SK-N-DZ (cell line): ENCODE measurements at places on chromosomes 1 and 21.

- DNase-seq: no peak
Measured at GRCh38 chr1:3419415-3420204, 34.9 kb upstream of the ARHGEF16 start.

GRCh38 chr1:82920418-82921248, 1078.3 kb downstream of the TTLL7 start:
- DNase-seq: no peak

- DNase-seq: no peak
Measured at GRCh38 chr1:26132128-26132833, 20.7 kb downstream of the PDIK1L start.

DNA sequence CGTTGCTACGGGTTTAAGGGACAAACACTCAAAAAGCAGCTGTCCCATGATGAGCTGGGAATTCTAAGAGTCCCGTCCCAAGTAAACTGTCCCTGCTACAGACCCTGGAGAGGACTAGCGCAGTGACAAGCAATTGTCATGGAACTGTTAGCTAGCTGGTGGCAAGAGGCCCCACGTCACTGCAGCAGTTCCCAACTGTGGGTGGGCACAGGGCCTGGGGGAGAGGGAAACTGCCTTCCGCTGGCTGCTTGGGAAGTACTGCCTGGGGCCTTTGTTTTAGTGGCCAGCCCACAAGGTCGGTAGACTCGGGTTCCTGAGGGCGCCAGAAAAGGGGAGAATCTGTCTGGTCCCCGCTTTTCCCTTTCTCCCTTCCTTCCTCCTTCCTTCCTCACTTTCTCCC, 97.4 kb downstream of the LACTBL1 start:
- DNase-seq: no peak

DNA sequence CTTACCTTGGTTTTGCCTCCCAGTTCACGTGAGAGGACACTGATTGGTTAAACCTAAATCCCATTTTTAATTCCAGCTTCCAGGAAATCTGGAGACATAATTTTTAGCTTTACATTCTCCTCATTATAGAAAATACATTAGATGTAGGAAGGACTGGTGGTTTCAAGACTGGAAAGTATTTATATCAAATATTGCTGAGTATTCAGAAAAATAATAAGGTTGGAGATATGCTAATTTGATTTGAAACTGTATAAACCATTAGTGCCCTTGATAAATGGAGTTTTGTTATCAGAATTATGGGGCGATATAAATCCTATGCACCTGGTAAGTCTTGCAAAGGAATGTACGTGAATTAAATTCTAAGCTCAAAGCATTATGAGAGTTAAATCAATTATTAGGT, 218.0 kb upstream of the ADGRL4 start:
- no peak for DNase-seq

DNA sequence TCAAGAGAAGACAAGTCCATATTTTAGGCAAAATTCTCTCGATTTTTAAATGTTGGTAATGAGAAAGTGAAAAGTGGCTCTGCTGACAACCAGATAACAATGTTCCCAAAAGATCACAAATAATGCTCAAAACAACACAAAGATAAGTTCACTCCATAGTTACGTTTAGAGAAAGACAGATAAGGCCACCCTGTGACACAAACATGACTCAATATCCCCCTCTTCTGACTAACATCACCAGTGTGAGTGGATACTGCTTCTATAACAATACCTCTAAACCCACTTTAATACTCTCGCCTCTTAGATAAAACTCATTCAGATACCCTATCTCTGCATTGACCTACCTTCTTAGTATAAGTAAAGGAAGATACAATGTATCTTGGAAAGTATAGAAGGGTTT, 51.2 kb upstream of the RGS7 start:
- DNase-seq: peak; percentile 43

DNA sequence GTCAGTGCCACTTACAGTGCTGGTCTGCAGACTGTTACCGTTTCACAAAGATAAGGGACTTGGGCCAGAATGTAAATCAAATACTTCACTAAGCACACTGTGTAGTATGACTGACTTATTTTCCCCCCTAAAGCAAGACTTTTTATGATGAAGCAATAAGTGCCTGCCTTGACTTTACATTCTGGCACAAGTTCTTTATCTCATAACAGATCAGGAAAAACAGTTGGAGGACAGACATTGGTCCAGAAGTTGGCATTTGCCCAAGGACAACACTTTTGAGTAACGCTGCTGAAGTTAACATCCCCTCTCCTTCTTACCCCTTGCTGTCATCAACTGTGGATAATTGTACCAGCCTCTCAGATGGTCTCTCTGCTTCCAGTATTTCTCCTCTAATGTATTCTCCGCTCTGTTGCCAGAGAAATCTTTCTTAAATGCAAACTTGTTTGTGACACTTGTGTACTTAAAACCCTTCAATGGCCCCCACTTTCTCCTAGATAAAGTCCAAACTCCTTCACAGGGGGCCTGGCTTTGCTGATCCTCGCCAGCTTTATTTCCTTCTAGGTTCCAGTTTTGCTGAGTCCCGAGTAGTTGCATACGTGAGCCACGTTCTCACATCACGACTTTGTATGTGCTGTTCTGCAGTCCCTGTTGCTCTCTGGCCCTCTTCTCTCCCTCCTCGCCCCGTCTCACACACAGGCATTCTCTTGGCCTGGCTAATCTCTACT, 45.7 kb downstream of the S1PR1 start:
- DNase-seq: no peak

DNA sequence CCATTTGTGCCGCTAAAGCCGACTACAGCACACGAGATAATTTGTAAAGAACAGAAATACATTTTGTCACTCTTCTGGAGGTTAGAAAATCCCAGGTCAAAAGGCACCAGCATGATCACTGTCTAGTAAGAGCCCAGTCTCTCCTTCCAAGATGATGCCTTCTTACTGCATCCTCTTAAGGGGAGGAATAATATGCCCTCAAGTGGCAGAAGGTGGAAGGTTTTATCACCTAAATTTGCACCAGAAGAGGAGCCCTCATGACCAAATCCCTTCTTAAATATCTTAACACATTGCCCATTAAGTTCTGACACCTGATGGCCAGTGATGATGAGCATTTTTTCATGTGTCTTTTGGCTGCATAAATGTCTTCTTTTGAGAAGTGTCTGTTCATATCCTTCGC, 326.7 kb upstream of the RGS18 start:
- peak; percentile 12 for DNase-seq

DNA sequence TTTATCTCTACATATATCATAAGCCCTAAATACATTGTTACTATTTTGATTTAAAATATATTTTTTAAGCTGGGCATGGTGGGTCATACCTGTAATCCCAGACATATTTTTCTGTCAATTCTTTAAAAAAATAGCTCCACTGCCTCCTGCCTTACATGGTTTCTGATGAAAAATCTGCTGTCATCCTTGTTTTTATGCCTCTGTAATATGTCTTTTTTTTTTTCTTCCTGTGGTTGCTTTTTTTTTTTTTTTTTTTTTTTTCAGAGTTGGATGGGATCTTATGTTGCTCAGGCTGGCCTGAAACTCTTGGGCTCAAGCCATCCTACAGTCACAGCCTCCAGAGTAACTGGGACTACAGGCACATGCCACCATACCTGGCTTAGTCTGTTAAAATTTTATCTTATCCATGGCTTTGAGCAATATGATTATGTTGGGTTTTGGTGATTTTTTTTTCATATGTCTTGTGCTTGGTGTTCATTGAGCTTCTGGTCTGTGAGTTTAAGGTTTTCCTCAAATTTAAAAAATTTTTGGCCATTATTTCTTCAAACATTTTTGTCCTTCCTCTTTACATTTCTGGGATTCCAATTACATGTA, 12.4 kb upstream of the EDARADD start:
- DNase-seq: no peak

DNA sequence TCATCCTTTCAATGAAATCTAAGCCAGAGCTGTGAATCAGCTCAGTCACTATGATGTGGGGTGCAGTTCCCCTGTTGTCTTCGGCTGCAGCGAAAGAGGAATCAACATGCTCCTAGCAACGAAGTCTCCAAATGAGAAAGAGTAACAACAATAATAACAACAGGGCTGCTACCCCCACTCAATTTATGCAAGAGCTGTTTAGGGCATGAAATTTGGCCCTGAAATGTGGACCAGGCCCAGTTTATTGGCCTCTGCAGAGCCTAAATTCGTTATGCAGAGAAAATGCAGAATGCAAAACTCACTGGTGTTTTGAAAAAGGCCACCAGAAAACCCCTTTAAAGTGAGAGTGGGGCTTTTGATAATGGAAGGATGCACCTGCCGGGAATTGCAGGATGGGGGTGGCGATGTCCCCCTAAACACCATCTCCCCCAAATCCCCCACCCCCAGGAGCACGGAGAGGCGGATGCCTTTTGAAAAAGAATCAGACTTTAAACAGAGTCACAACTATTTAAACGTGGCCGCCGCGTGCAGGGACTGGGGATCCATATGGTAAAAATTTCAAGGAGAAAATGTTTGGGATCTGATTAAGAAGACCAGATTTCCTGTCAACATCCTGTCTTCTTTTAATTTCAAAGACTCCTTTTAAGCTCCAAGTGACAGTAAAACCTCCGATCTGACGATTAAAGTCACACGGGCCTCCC, 1.9 kb downstream of the RUNX3 start:
- DNase-seq: no peak

DNA sequence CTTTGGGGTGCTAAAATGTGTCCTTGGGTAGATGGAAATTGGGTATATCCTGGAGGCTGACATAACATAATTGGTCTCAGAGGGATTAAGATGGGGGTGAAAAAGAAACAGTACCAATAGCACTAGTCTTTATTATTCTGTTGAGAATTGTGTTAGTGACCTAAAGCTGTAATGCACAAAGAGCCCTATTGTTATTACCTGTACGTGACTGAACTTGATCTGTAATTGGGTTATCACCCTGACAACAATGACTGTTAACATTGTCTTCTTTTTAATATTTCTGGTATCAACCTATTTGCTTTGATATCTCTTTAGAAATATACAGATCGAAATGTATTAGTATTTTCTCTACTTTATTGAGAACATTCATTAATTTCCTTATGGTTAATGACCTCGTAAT, 147.6 kb downstream of the NEK7 start:
- DNase-seq: no peak

- DNase-seq: no peak
Measured at GRCh38 chr1:104136621-104137020, 386.9 kb downstream of the AMY1C start.

- DNase-seq: no peak
Measured at GRCh38 chr1:230248016-230248888, 177.9 kb downstream of the PGBD5 start.

GRCh38 chr1:173454966-173455524, 22.1 kb upstream of the PRDX6 start:
- no peak for DNase-seq

DNA sequence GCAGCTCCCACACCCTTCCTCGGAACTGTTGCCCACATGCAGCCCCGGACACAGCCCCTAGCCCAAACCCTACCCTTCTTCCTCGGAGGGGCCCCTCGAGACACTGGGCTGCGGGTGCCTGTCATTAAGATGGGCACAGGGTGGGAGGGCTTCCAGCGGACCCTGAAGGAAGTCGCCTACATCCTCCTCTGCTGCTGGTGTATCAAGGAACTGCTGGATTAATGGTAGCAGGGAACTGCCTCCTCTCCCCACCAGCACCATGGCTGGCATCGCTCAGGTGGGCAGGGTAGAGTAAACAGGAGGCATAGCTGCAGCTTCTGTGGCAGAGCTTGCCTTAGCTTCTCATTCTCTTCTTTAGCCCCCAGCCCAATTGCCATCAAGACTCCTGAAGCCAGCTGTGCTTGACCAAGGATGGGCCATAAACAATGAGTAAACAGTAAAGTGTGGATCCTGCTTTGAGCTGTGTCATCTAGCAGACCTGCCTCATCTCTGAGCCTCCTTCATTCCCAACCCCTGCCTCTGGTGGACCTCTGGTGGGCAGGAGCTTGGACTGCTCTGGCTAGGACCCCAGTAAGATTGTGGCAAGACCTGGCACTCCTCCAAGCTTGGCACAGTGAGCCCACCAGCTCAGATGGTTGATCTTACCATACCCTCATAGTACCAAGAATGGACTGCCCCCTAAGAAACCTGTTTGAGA, at the start of gene LENEP:
Gene LENEP (plus strand): TSS at position 15 of the 697 bp plus-strand sequence. CDS start 22 bp downstream, at position 37.
- DNase-seq: no peak

- DNase-seq: no peak
Measured at GRCh38 chr1:177020851-177021589, 143.5 kb downstream of the ASTN1 start.
